ENCODE measurements at places on chromosomes 13 and 19. TPM values are rescaled to one million over a fixed set of nuclear protein-coding genes. Genes with fewer than 3 reads are reported as not detected.

The PGLYRP2 gene
- not detected for total RNA-seq

The ZNF558 gene
- 59.0 TPM for total RNA-seq

DNA sequence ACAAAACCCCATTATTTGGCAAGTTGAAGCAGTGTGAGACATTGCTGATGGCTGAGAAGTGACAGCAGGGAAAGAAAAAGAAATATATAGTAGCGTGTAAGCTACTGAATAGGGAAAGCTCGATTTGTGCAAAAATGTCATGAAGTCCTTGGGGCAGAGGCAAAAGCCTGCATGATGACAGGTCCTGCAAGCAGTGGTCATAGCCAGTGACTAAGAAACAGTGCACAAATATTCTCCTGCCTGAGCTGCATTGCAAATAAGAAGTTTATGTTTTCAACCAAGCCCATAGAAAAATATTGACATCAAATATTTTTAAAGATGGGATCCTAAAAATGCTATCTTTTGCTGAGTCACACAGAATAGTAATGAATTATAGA is 270.0 kb downstream of the SLITRK6 start:
- DNase-seq: no peak

- DNase-seq: no peak
These were observed 5.4 kb downstream of the THOP1 start for GRCh38 chr19:2790557-2791271.

The ZNF829 gene
- 5.9 TPM for total RNA-seq
